CD4-positive, alpha-beta T cell treated with Interleukin-2 at 100 ng/mL for 4 hours (primary cell): ENCODE measurements at places on chromosomes 5 and 9.
A peak's percentile ranks its signal among the peaks of the same experiment; 100 is the strongest.

DNA sequence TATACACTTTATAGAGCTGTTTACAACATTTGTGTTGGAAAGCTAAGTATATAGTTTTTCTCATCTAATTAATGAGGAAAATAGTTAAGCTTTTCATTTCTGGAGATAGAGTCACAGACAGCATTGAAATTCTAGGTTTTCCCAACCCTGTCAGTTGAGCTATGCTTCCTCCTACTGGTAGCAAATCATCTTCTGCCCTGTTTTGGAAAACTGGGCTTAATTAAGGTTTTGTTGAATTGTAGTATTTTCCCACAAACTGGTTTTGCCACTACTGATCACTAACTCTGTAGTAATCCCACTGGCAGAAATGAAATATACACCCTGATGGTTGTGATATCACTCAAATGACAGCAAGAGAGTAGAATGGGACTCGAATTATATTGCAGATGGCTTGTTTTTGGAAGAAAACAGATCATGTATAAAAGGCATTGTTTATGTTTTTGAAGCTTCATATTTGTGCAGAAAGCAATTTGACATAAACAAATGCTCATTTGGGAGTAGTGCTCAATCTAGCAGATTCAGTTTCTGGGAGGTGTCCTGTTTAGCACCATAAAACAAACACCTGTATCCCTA lies 46.6 kb downstream of the CD180 start:
- DNase-seq: no peak

DNA sequence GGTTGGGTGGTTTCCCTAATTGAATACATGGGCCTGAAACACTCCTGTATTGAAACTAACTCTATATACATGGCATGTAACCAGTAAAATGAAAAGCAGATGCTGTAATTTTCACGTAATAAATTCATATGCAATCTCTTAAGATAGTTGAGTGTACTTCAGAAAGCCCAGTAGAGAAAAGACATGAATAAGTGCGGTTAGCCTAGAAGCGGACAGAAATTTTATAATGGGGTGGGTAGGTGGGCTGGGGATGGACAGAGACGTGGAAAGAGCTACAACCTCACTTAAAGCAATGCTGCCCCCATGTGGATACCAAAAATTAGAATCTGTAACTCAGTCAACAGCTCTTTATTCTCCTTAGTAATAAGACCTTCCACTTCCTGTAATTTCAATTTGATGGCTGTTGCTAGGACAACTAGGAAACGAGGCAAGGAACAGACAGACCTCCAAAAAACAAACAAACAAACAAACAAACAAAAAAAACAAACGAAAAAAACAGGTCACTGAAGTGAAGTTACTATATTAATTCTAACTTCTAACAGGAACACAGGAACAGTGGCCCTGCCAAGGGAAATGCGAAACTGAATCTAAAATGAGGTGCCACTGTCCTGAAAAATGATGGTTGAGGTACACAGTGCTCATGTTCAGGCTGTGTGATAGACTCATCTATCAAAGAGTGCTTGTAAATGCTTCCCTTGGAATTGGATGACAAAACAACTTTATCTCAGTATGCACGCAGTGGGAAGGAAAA lies 103.4 kb upstream of the GNA14 start:
- DNase-seq: peak; percentile 35

GRCh38 chr9:94867281-94867841 lies 140.9 kb downstream of the AOPEP start:
- DNase-seq: no peak

- no peak for DNase-seq
Measured at GRCh38 chr5:59040024-59040803, 457.3 kb downstream of the RAB3C start.

DNA sequence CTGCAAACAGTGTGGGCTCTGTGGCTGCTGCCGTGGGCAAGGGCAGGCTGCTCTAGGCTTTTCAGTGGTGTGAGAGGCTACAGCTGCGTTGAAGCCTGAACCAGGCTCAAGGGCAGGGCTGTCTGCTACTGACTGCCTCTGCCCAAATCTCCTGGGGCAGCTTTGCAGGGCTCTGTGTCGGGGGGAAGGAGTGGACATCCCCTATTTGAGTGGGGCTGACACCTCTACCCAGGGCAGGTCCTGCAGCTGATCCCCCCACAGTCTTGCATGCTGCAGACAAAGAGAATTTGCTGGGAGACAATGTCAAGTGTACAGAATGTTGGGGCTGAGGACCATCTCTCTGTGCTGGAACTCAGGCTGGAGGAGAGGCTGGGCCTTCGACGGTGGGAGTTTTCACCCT lies 240.2 kb downstream of the PBX3 start:
- DNase-seq: no peak

- DNase-seq: no peak
Measured at GRCh38 chr5:139955616-139956273, 87.4 kb downstream of the NRG2 start.

DNA sequence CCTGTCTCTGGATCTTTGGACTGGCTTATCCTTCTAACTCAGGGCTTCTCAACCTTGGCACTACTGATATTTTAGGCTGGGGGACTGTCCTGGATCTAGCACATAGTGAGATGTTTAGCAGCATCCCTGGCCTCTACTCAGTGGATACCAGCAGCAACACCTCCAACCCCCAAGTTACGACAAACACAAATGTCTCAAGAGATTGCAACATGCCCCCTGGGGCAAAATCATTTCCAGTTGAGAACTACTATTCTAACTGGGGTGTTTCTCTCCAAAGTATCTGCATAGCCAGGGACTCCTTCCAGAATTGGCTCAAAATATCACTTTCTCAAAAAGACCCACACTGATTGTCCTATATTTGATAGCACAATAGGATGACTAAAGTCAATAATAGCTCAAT lies 7.2 kb upstream of the TLR4 start:
- DNase-seq: no peak

GRCh38 chr9:121286973-121287741 lies 19.2 kb downstream of the GSN start:
- DNase-seq: no peak

DNA sequence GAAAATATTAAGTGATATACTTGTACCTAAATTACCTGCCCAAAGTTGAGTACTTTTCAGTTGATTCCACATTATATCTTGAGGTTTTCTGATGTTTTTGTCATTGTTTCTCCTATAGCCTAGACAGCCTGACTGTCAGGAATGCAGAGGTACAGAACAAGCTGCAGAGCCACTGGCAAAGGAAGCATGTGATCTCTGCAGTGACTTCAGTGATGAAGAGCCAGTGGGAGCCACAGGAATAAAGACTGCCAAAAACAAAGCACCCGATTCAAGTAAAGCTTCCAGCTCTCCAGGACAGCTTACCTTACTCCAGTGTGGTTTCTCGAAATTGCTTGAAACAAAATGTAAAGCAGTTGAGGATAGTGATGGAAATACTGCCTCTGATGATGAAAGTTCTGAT lies 96.3 kb downstream of the ERCC6L2 start:
- DNase-seq: no peak

GRCh38 chr5:159550951-159551350 lies 220.7 kb upstream of the IL12B start:
- DNase-seq: no peak

DNA sequence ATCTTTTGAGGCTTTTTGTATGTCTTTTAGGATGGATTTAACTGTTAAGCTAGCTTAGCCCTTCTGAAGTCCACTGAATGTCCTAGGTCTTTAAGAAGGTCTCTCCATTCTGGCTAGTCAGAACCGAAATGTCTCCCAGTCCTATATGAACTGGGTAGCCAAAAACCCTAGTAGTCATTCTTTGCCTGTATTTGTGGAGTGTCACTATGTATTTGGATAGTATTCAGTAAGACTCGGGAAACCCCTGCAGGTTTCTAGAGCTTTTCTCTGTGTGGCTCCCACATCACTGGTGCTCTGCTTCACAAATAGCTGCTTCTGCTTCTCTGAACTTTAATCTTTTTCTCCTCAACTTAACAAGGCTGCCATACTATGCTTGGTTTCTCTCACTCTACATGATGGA lies 68.0 kb downstream of the RIC1 start:
- DNase-seq: no peak

DNA sequence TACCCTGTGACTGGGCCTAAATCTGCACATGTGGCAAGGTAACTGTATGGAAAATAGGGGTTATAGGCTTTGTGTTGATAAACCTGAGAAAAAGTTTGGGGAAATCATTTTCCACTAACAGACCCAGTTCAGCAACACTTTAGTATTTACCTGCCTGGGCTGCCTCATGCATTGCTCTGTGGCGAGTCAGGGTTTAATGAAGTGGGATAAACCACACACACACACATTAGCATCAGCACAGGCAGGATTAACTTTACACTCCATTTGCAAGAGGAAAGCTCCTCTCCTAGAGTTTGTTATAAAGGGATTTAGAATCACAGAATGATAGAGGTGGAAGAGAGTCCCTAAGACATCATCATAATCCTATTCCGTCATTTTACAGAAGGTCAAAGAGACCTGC lies 20.0 kb upstream of the ZCCHC7 start:
- DNase-seq: no peak

GRCh38 chr5:82594097-82594496 lies 315.9 kb upstream of the RPS23 start:
- DNase-seq: no peak

- DNase-seq: no peak
Measured at GRCh38 chr5:108143581-108143980, 238.3 kb downstream of the FBXL17 start.

DNA sequence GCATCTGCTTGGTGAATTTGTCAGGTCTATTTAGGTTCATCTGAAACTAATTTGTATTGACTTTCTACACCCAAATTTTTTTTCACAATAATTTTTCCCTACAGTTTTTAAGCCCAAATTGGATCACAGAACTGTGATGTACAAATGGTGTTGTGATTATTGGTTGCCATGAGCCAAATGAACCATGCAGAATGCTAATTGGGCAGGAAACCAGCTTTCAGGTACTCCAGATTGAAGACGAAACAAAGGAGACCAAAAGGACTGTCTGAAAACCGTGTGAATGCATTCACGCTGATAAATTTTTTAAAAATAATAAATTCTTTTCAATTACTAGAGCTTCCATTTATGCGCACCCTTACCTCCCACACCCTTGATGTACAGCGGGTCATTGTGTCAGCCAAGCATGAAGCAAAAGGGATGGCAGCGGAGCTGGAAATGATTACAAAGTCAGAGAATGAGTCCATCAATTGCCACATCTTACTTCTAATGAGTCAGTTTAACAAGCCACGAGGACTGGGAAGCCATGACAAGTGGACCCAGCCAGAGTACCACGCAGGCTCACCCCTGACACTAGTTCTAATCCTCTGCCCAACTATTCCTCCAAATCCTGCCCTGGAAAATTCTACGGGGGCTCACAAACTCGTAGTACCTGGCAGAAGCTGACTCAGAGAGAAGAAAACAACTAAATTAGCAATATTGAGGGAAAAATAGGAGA lies 66.5 kb downstream of the SEMA6A start:
- no peak for DNase-seq

GRCh38 chr9:80163889-80164288 lies 592.1 kb downstream of the TLE4 start:
- no peak for DNase-seq

- DNase-seq: no peak
Measured at GRCh38 chr5:15391704-15392397, 108.1 kb upstream of the FBXL7 start.

DNA sequence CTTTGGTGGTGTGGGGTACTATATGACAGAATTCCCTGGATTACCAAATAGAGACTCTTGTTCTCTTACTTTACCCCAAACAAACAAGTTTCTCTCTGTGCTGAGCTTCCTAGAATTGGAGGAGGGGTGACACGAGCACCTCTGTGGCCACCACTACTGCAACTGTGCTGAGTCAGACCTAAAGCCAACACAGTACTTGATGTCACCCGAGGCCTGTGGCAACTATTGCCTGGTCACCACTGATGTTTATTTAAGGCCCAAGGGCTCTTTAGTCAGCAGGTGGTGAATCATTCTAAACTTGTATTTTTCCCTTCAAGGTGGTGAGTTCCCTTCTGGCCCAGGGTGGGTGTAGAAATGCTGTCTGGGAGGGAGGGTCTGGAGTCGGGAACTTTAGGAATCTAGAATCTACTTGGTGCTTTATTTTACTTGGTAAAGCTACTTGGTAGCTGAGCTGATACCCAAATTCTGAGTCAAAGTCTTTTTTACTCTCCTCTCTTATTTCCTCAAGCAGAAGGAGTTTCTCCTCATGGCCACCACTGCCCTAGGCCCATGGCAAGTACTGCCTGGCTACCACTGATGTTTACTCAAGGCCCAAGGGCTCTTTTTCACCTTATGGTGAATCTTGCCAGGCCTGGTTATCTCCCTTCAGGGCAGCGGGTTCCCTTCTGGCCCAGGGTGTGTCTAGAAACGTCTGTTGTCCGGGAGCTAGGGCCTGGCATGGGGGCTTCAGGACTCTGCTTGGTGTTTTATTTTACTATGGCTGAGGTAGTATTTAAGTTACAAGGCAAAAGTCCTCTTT lies 9.8 kb downstream of the LURAP1L start:
- no peak for DNase-seq

GRCh38 chr9:14066831-14067230 lies 247.1 kb downstream of the NFIB start:
- DNase-seq: no peak

DNA sequence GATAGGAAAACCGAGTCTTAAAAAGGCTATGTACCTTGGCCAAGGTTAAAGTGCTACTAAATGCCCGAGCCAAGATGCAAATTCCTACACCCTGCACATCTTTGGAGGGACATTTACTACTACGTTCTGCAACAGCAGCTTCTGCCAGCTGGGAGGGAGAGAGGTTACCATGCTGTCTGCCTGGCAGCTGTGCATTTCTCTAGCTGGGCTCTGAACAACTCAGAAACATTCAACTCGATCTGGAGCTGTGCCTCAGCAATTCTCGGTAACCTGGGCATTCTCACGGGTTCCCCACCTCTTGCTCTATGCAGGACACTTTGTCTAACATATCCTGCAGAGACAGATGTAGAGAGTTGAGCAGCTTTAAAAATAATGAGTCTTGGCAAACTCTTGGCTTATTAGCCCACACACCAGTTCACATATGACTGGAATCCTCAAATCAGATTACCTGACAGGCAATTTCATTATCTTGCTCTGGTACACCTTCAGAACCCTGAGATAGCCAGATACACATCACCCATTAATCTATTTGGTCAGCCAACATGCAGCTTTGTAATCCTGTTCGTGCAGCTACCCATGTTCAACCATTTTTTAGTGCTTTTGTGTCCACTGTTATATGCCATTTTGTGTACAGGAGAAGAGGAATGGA lies 115.8 kb downstream of the EFNA5 start:
- DNase-seq: no peak

GRCh38 chr5:131210151-131210510 lies 39.4 kb downstream of the LYRM7 start:
- no peak for DNase-seq

- DNase-seq: no peak
Measured at GRCh38 chr9:136486131-136486530, 3.3 kb upstream of the SEC16A start.

DNA sequence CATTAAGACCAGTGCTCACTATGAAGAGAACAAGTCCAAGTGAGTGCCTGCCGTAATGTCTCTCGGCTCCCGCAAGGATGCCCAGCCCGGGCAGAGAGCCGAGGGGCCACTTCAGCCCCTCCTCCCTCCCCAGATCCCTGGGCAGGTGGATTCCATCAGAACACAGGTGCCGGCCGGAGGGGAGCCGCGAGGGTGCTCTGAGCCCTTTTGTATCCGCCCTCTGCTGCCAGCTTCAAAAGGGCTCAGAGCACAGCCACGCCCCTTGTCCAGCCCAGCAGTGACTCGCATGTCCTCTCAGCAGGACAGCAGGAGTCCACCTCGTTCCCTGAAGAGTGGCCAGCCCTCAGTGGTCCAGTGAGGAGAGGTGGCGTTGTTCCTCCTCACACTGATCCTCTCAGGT lies 43.9 kb downstream of the CYFIP2 start:
- no peak for DNase-seq
